Smooth muscle cell of the umbilical artery (primary cell): ENCODE measurements at places on chromosomes 6 and 20. TPM values are rescaled to one million over a fixed set of nuclear protein-coding genes. Genes with fewer than 3 reads are reported as not detected.

Gene PAQR8
- 4.8 and 5.3 TPM in 2 replicates for total RNA-seq

Gene FAM184A
- total RNA-seq, result 0.18 and 0.89 TPM in 2 replicates

Gene HDAC2
- 78.7 and 158 TPM in 2 replicates for total RNA-seq

Gene CAP2
- 27.6 and 30.5 TPM in 2 replicates for total RNA-seq

Gene NRN1
- 0.30 and 1.6 TPM in 2 replicates for total RNA-seq

Gene EFCAB8
- total RNA-seq, result under 0.01 and 0.97 TPM in 2 replicates

Gene TRIM15
- not detected in 2 replicates for total RNA-seq

Gene CCN5
- 0.05 and 0.30 TPM in 2 replicates for total RNA-seq

Gene TRIM26
- total RNA-seq, result 15.1 and 22.1 TPM in 2 replicates

Gene HLA-DRA
- total RNA-seq, result not detected in 2 replicates

Gene RNGTT
- 30.3 and 38.0 TPM in 2 replicates for total RNA-seq

Gene FLRT3
- total RNA-seq, result 5.8 and 24.3 TPM in 2 replicates

Gene TSBP1
- total RNA-seq, result not detected in 2 replicates

Gene ANGPT4
- total RNA-seq, result not detected in 2 replicates

Gene MAP3K5
- total RNA-seq, result 8.9 and 14.5 TPM in 2 replicates

Gene MEP1A
- total RNA-seq, result not detected in 2 replicates

Gene REM1
- not detected in 2 replicates for total RNA-seq

Gene RBBP9
- 17.2 and 17.4 TPM in 2 replicates for total RNA-seq
